ENCODE measurements at places on chromosomes 7 and 10. TPM values are rescaled to one million over a fixed set of nuclear protein-coding genes. Genes with fewer than 3 reads are reported as not detected.

DNA sequence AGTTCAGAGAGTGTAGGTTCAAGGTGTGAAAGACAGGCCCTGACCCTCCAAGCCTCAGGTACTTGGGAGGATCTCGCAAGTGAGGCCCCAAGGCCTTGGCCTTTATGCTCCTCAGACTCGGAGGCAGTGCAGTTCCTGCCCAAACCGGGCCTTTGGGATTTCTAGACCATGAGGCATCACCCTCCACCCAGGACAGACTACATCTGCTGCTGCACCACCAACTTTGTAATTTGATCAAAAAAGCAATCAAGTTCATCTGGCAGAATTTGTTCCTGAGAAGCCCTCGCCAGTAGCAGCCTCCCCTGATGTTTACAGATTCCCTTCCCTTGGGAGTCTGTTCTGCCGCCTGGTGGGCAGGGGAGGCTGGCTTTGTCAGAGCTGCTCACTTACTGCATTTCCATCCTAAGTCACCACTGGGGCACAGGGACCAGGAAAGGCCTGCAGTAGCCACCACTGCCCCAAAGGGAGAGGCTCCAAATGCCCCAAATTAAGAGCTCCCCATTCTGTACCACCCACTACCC, 2.1 kb downstream of the CAMK2G start:
- H3K4me3 ChIP-seq, result no peak overlapping the region
- peaks cover 27% of the 10 kb centered on the region for H3K4me1 ChIP-seq
- H3K27me3 ChIP-seq, result no peaks in the 10 kb centered on the region
- no peak for DNase-seq
- H3K27ac ChIP-seq, result no peak overlapping the region
- H3K36me3 ChIP-seq, result peaks cover 2% of the 10 kb centered on the region

GRCh38 chr7:50088463-50089129, 4.5 kb downstream of the ZPBP start:
- H3K4me3 ChIP-seq, result no peak overlapping the region
- no peak for DNase-seq
- H3K27me3 ChIP-seq, result no peaks in the 10 kb centered on the region
- H3K27ac ChIP-seq, result no peak overlapping the region
- no peaks in the 10 kb centered on the region for H3K36me3 ChIP-seq

DNA sequence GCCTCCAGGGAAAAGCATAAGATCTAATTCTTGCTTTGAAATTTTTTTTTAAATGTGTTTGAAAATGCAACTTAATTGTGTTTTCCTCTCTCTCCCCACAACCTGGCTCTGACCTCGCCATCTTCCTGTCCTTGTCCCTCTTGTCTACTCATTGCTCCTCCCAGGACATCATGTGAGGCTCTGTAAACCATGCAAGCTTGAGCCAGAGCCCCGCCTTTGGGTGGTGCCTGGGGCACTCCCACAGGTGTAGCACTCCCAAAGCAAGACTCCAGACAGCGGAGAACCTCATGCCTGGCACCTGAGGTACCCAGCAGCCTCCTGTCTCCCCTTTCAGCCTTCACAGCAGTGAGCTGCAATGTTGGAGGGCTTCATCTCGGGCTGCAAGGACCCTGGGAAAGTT, 9.8 kb upstream of the CDHR1 start:
- peaks cover 3% of the 10 kb centered on the region for H3K27me3 ChIP-seq
- DNase-seq, result no peak
- H3K4me1 ChIP-seq, result no peaks in the 10 kb centered on the region

GRCh38 chr10:67308912-67309311, 383.1 kb downstream of the LRRTM3 start:
- H3K4me1 ChIP-seq, result peaks cover 3% of the 10 kb centered on the region
- H3K27ac ChIP-seq, result no peak overlapping the region
- H3K27me3 ChIP-seq, result no peaks in the 10 kb centered on the region
- no peak overlapping the region for H3K4me3 ChIP-seq
- DNase-seq, result no peak

DNA sequence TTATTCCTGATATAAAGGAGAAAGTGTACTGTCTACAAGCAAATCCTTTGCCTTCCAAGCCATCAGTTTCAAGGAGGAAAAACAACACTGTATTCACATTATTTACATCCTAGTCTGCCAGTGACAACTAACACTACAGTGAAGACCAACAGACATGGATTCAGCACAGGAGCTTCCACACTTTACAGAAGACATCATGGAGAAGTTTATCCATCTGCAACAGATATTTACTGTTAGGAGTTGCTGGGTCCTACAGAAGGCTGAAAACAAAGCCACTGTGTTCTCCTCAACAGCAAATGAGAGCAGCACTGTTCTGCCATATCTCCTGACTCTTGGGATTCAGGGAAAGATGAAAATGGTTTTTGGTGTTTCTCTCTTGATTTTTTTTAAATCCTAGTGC, 31.9 kb downstream of the NAPEPLD start:
- no peaks in the 10 kb centered on the region for H3K4me1 ChIP-seq
- DNase-seq, result no peak
- H3K27me3 ChIP-seq, result no peaks in the 10 kb centered on the region

The GNAT3 gene
- not detected for total RNA-seq

The SPDYE6 gene
- not detected for total RNA-seq

The ASZ1 gene
- total RNA-seq, result not detected

The CALY gene
- total RNA-seq, result 1.9 TPM
